Upper lobe of right lung (tissue), 1 donor: ENCODE measurements at places on chromosomes 4 and X.

- DNase-seq = no peak
These were observed 410.3 kb downstream of the RPA4 start for GRCh38 chrX:97294041-97294440.

- no peak for DNase-seq
These were observed 102.6 kb downstream of the FHDC1 start for GRCh38 chr4:153038623-153039311.

- no peak for DNase-seq
These were observed 16.4 kb upstream of the CTBP1 start for GRCh38 chr4:1265351-1265750.

DNA sequence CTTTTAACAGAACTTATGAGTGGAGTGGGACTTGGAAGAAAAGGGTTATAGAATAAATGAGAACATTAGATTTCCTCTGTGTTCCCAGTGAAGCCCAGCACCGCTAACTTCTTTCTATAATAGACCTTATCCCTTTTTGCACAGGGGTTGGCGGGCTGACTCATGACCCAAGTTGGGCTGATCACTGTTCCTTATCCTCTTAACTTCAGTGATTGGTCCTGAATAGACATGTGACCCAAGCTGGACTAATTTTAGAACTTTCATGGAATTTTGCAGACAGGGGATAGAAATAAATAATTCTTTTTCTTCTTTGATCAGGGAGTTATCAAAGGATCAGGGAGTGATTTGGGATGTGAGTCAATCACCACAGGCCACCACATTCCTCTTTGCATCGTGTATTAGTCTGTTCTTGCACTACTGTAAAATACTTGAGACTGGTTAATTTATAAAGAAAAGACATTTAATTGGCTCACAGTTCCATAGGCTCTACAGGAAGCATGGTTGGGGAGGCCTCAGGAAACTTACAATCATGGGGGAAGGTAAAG lies 75.9 kb downstream of the UCHL1 start:
- no peak for DNase-seq

GRCh38 chrX:132961511-132961910 lies 3.1 kb upstream of the HS6ST2 start:
- DNase-seq = no peak

GRCh38 chrX:47501226-47502074 lies 18.4 kb upstream of the ZNF41 start:
- DNase-seq = no peak

GRCh38 chr4:185700630-185701029 lies 111.4 kb downstream of the SORBS2 start:
- DNase-seq = no peak

DNA sequence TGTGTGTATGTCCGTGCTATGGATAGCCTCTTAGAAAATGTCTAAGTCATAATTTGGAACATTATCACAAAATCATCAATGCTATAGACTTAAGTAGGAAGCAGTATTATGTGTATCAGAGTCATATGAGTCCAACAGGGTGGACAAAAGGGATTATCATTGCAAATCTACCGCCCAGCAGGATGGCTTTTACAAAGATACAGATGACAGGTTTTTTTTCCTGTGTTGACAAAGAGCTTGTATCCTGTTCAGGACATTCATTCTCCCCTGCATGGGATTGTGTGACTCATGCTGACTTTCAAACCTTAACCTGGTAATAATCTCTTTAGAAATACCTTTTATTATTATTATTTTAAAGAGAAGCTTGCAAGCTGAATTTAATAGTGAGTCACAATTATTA lies 310.3 kb upstream of the GNPDA2 start:
- DNase-seq = no peak

GRCh38 chr4:38523524-38524448 lies 140.2 kb upstream of the KLF3 start:
- DNase-seq = no peak

DNA sequence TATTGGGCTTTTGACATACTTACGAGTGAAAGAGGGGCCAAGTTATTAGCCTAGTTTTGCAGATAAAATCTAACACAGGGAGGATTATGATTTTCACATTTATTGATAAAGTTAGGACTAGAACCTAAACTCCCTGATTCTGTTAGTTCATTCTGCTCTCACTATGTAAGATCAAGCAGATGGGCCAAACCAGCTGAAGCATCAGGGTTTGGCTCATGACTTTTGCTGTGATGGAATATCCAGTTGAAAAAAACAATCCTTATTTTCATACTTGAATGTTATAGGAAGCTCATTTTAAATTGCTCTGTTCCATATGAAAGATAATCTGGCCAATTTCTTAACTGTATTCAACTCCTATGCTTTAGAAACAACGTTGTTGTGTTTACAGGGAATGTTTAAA lies 21.2 kb downstream of the SPRY1 start:
- DNase-seq = no peak

GRCh38 chr4:153327247-153327646 lies 17.2 kb upstream of the MND1 start:
- no peak for DNase-seq

DNA sequence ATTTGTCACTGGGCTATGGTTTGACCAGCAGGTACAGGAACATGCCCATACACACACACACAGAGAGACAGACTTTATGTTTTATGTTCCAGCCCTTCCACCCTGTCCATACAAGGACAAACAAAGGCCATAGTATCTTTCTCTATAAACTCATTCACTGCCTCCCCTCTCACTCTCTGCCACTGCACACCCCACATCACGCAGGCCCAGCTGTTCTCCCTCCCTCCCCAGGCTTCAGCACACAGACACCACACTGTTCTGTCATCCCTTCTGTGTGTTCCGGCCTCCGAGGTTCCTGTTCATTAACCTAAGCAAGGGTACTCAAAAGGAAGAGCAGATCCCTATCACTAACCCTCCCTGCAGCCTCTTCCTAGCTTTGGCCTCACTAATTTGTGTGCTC lies 17.8 kb downstream of the LAS1L start:
- DNase-seq = no peak

GRCh38 chr4:151417164-151417571 lies 8.2 kb downstream of the FHIP1A start:
- DNase-seq = no peak

DNA sequence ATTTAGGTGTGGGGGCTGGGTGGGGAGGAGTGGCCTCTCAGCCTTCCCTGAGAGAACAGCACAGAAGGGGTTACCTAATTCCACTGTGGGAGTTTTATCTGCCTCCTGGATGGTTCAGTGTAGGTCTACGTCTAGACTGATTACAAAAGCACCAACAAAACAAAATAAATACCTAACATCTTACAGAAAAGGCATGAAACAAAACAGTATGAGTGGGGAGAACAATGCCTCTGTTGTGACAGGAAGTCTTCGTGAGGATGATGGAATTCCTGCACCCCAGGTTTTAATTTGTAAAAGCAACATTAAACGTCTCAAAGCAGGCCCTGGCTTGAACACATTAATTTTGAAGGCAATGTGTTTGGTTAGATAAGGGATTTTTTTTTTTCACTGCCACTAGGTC lies 112.1 kb upstream of the GPC4 start:
- no peak for DNase-seq

GRCh38 chr4:8575457-8575856 lies 4.7 kb upstream of the GPR78 start:
- DNase-seq = peak; percentile 37

GRCh38 chrX:68822641-68823410 lies 6.0 kb upstream of the EFNB1 start:
- no peak for DNase-seq

DNA sequence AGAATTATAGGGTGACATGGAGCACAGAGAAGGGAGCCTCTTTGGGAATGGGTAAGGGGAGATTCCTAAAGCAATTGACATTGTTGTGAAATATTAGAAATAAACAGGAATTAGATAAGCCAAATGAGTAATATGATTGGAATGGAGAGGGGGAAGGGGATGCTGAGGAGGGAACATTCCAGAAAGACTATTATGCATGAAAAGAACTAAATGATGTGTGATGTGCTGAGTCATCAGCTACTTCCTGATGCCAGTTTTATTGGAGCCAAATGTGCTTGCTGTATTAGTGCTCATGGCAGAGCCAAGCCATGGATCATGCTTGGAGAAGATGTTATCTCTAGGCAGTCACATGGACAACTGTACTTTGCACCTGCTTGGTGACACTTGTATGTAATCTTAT lies 189.0 kb upstream of the HCCS start:
- no peak for DNase-seq

GRCh38 chr4:107792711-107793110 lies 32.0 kb upstream of the SGMS2 start:
- no peak for DNase-seq

DNA sequence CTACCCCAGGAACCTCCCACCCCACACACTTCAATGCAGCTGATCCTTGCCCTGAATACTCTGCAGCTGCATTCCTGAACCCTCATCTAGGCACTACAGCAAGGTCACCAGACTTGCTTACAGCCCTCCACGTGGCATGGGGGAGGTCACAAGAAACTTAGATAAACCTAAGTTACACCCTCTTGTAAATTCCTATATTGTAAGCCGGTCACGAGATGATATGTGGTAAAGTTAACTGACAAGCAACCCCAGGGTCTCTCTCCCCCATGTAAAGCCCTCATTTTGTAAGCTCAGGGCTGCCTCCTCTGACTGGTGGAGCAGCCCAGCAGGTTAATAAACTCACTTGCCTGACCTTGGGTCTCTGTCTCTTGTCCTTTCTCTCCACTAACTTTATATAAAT lies 570.7 kb downstream of the PCDH7 start:
- DNase-seq = no peak

DNA sequence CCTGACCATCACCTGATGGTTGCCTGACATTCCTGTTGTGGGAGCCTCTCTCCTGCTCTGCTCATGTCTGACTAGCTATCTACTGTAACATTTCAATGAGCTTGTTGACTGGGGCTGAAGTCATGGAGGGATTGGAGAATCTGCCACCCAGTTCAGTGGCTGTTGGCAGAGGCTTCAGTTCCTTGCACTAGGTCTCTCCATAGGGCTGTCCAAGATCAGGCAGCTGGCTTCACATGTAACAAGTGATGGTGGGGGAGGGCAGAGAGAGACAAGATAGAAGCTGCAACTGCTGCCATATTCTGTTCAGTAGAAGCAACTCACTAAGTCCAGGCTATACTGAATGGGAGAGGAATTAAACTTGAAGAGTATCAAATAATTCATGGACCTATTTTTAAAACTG lies 14.1 kb upstream of the CCNI start:
- DNase-seq = no peak

GRCh38 chrX:153733651-153734240 lies 9.1 kb downstream of the ABCD1 start:
- no peak for DNase-seq

GRCh38 chrX:111265486-111265885 lies 4.8 kb downstream of the CAPN6 start:
- DNase-seq = no peak

DNA sequence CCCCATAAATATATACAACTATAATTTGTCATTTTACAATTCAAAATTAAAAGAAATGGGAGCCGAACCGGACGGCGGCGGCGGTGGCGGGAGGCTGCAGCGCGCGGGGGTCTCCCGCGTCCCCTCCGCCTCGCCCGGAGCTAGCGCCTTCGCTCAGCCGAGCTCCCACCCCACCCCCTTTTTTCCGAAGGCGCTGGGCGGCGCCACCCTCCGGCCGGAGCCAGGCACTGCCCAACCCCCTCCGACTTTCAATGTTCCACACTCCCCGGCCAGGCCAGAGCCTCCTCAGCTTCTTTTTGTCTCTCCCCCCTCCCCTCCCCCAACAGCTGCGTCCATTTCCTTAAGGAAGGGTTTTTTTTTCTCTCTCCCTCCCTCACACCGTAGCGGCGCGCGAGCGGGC lies 214.1 kb upstream of the GEMIN8 start:
- DNase-seq = no peak

DNA sequence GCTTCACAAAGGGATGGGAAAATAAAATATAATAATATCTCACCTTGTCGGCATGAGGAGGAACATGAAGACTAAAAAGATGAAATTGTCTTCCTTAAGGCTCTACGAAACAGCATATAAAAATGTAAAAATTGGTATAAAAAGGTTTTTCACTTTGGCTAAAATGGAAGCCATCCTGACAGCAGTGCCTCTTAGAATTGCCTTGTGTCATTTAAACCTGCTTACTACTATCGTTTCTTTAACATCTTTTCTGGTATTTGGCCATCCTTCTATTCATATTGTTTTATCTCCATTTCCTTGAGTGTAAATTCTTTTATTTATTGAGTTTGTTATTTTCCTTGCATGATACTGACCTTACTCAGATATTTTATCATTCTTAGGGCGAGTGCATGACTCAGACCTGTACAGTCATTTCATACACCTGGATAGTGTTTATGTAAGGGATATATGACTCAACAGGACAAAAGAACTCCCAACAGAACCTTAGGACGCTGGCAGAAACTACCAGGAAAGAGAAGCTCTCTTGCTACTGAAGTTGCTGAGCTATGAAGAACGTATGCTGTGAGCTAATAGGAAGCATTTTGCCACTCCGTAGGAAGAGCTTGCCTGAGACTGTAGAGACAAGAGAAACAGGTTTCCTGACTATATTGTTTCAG lies 5.8 kb upstream of the CDKN2AIP start:
- DNase-seq = no peak

GRCh38 chr4:27685091-27685490 lies 824.5 kb downstream of the STIM2 start:
- DNase-seq = no peak

DNA sequence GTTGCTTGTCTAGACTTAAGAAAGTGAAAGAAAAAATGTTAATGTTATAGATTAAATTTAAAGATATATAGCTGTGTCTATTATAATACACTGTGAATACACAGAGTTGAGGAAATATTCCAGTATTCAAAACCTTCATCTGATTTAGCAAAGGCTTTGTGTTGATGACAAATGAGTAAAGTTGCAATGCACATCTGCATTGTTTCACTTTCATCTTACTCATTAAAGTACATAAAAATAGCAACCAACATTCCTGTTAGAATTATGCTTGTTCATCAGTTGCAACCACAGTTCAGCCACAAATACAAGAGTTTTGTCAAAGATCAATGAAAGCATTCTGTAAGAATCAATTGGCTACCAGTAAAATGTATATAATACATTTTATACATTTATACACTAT lies 346.4 kb upstream of the SLC7A11 start:
- no peak for DNase-seq

DNA sequence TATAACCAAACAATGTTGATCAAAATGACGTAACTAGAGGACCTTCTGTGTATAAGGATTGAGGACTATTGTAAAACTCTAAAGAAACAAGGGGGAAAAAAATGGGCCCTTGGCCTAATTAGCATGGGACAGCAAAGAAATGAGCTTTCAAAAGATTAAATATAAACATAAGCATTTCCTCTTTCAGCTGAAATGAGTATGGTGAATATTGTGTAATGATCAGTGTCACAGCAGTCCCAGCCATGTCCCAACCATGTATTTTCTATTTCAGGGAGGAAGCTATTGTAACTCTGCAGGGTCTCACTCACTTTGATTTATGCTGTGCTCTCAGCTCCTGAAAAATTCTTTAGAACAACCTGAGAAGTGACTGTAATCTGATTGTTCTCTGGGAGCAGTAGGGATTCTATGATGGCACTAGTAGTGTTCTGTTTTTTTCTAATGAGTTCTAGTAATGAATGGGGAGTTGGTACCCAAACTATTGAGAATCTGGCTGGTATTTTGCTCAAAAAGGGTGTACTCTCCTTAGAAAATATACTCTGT lies 25.8 kb downstream of the ANXA10 start:
- DNase-seq = no peak
